ENCODE measurements at places on chromosomes 4 and X.

DNA sequence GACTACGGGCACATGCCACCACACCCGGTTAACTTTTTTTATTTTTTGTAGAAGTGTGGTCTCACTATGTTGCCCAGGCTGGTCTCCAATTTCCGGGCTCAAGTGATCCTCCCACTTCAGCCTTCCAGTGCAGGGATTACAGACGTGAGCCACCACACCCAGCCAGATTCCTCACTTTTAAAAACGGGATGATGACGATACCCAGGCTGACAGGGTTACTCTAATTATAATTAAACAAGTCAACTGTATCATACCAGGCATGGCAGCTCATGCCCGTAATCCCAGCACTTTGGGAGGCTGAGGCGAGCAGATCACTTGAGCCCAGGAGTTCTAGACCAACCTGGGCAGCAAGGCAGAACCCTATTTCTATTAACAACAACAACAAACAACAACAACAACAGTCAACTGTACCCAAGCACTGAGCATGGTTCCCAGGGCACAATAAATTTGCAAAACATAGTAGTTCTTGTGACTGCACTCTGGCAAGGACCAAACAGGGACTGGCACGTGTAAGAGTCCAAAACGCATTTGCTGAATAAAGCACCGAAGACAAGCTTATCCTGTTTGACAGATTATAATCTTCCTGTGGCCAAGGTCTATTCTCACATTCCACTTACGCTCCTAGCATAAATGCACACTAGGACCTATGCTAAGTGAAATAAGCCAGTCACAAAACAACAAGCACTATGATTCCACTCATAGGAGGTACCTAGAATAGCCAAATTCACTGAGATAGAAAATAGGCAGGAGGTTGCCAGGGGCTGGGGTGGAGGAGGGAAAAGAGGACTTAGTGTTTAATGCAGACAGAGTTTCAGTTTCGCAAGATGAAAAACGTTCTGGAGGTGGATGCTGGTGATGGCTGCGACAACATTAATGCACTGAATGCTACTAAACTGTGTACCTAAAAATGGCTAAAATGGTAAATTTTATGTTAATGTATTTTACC is 77.5 kb downstream of the IRF2 start:
- DNase-seq: no peak

DNA sequence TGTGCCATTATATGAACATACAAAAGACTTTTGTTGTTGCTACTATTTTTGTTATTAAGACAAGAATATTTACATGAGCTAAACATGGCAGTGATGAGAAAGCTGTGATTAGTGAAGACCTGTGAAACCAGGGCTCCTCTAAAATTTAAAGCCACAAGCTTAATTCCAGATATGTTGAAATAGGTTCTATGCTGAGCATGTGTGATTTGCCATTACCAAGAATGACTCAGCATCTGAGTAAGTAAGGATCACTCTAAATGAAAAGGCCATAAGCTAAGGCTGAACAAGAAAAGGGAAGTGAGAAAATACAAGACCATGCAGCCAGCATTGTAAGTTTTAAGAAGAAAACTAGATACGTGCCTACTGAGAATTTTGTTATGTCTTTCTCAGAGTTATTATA is 75.9 kb upstream of the CAMK2D start:
- DNase-seq: peak; percentile 85

GRCh38 chr4:170087163-170087700 is 2.5 kb downstream of the AADAT start:
- no peak for DNase-seq

- no peak for DNase-seq
Observed at GRCh38 chr4:16752150-16752549, 146.3 kb downstream of the LDB2 start.

- no peak for DNase-seq
Observed at GRCh38 chr4:8248091-8248490, 21.5 kb upstream of the HTRA3 start.

DNA sequence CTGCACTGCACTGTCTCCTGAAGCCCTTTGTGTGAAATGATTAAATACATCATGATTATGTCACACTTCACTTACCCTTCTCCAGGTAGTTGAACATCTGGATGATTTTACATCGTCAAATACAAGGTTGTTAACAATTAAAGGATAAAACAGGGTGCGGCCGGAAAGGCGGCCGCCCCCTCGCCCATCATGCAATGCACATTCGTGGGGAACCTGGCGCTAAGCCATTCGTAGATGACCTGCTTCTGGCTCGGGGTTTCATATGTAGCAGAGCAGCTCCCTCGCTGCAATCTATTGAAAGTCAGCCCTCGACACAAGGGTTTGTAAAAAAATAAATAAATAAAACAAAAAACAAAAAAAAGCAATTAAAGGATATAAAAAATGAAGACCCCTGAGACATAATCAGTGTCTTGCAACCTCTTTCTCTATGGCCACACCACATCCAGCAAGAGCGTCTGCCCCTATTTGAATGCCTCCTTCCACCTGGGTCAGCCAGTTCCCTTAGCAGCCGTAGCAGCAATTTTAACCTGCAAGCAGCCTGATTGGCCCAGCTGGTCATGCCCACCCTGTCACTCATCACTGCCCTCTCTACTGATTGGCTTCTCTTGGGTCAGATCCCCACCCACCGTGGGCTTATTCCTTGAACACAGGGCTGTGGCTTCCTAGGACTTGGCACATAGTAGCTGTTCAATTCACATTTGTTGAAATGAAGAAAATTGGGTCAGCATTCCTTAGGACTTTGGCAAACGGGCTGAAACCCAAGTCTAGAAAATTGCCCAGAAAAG is 147.8 kb upstream of the PSAPL1 start:
- no peak for DNase-seq

- no peak for DNase-seq
Observed at GRCh38 chr4:95511477-95511876, 37.3 kb downstream of the UNC5C start.

- no peak for DNase-seq
Observed at GRCh38 chr4:55050418-55050950, 74.9 kb downstream of the KDR start.

DNA sequence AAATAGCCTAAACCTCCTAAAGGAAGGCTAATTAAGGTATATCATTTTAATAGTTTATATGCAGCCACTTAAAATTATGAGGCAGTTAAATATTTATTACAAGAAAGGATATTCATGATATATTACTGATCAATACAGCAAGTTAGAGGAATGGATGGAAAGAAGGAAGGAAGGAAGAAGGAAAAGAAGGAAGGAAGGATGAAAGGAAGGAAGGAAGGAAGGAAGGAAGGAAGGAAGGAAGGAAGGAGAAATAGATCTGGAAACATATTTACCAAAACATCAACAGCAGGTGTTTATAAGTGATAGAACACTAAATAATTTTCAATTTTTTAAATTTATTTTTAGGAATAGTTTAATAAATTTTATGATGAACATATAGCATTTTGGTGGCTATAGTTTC is 17.5 kb downstream of the SLC7A11 start:
- no peak for DNase-seq

DNA sequence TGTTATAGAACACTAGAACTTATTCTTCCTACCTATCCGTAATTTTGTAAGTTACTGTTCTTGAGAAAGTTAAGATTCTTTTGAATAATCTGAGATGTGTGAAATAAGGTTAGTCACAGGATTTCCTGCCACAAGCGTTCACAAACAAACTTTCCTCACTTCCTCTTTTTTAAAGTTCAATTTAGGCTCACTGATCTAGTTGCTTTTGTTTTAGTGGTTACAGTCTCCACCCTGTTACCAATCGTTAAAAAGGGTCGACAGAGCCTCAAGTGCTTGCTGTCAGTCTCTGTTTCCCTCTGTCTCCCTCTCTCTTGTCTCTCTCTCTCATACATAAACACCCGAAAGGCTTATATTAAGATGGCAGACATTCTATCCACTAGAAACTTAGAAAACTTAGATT is 35.9 kb upstream of the STK26 start:
- DNase-seq: no peak

- no peak for DNase-seq
Observed at GRCh38 chr4:168569066-168569930, 72.4 kb downstream of the PALLD start.

GRCh38 chr4:81963015-81963762 is 410.6 kb downstream of the HNRNPD start:
- DNase-seq: no peak

DNA sequence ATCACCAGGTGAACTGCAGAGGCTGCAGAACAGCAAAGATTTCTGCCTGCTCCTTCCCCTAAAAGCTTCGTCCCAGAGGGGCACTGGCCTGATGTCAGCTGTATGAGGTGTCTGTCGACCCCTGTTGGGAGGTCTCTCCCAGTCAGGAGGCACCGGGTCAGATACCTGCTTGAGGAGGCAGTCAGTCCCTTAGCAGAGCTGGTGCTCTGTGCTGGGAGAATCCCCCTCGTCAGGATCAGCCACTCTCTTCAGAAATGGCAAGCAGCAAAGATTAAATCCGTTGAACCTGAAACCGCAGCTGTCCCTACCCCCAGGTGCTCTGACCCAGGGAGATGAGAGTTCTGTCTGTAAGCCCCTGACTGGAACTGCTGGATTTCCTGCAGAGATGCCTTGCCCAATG is 1166.3 kb upstream of the ADGRL3 start:
- no peak for DNase-seq

- DNase-seq: no peak
Observed at GRCh38 chrX:45766981-45767501, 566.4 kb upstream of the DIPK2B start.

- DNase-seq: peak; percentile 80
Observed at GRCh38 chrX:119503484-119503861, 35.2 kb downstream of the SLC25A5 start.

DNA sequence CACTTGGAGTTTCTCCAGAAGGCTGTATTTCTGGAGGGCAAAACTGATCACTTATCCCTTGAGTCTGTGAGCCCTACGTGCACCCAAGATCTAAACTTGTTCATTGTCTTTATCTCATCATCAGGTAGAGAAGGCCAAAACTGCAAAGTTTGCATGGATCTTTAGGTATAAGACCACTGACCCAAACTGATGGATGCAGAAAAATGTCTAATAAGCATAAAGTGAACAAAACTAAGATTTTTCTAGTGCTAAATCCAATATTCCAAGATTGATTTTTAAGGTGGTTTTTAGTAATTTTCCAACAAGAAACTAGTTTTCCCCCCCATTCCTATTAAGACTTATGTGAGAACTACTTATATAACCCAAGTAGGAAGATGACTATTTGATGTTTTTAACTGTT is 2.0 kb downstream of the TMSB15A start:
- DNase-seq: no peak

GRCh38 chr4:53015681-53016080 is 153.6 kb downstream of the RASL11B start:
- peak; percentile 41 for DNase-seq

DNA sequence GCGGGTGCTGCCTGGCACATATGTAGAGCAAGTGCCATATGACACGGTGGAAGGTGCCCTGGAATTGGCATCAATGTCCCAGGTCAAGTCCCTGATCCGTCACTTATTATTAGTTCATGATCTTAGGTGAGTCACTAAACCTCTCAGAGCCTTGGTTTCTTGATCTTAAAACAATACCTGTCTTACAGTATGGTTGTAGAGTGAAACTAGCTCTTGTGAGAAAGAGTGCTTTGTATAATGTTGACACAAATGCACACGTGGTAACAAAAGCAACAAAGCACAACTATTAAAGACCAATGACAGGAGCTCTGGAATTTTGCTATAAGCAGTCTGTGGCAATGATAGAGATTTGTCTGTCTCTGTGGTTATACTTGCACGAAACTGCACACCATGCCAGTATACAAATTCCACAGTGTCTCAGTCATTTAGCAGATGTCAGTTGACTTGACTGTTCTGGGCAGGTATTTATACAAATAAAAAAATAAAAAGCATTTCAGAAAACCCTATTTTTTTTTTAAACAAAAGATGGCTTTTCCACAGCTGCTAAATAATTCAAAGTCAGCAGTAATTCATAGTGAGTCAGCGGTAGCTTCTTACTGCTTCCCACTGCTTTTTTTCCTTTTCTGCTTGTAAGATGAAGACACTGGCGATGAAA is 19.7 kb upstream of the ACSL1 start:
- DNase-seq: peak; percentile 19

DNA sequence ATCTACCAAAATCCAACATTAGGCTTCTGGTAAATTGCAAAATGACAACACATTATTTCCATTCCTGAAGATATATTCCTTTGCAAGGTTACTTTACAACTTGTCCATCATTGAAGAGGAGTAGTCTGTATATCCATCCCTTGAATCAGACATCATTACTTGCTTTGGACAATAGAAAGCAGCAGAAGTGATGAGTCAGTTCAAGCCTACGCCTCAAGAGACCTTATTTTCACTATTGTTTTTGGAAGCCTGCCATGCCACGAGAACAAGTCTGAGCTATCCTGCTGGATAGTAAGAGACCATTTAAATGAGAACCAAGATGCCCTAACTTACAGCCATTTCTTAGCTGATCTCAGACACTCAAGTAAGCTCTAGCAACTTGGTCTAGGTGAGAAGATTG is 246.0 kb upstream of the HHIP start:
- no peak for DNase-seq

GRCh38 chr4:172648471-172648870 is 520.1 kb upstream of the GALNT7 start:
- DNase-seq: peak; percentile 39

DNA sequence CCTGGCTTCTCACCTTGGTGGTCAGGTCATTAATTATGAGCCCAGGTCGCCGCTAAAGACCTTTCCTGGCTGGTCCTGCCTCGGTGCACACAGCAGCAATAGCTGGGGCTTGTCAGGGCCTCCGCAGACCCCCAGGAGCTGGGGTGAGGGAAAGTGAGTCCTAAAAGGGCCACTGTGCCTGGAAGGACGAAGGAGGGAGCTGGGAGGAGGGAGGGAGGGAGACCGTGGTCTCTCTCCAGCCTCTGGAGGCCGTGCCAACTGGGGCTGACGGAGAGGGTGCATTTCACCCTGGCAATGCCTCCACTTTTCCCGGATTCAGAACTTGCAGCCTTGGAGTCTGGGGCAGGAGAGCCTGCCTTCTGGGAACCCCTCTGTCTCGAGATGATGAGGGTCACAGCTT is 60.4 kb downstream of the CRLF2 start:
- DNase-seq: no peak

GRCh38 chr4:84892950-84893349 is 73.5 kb downstream of the WDFY3 start:
- no peak for DNase-seq

- no peak for DNase-seq
Observed at GRCh38 chrX:19350941-19351384, 7.2 kb downstream of the PDHA1 start.
